ENCODE measurements at places on chromosomes 3 and 15.

DNA sequence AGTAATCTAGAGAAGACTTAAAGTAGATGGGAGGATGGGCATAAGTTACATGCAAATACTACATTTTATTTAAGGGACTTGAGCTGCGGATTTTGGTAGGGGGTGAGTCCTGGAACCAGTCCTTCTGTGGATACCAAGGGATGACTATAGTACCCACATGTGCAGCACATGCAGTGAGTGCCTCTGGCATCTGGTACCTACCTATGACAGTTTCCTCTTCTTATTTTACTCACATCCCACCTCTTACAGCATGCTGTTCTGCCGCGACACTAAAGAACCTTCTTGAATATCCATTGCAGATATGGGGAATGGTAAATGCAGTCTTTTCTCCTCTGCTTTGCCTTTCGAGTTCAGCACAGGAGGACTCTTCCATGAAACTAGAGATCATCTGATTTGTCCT lies 1.7 kb downstream of the TSEN2 start:
- H3K4me1 ChIP-seq: peaks cover 3% of the 10 kb centered on the region
- no peak overlapping the region for H3K27ac ChIP-seq
- H3K27me3 ChIP-seq: no peaks in the 10 kb centered on the region

GRCh38 chr15:60695713-60696522 lies 217.0 kb upstream of the ICE2 start:
- no peak overlapping the region for H3K4me3 ChIP-seq
- no peaks in the 10 kb centered on the region for H3K27me3 ChIP-seq
- no peak for DNase-seq
- H3K27ac ChIP-seq: no peak overlapping the region

DNA sequence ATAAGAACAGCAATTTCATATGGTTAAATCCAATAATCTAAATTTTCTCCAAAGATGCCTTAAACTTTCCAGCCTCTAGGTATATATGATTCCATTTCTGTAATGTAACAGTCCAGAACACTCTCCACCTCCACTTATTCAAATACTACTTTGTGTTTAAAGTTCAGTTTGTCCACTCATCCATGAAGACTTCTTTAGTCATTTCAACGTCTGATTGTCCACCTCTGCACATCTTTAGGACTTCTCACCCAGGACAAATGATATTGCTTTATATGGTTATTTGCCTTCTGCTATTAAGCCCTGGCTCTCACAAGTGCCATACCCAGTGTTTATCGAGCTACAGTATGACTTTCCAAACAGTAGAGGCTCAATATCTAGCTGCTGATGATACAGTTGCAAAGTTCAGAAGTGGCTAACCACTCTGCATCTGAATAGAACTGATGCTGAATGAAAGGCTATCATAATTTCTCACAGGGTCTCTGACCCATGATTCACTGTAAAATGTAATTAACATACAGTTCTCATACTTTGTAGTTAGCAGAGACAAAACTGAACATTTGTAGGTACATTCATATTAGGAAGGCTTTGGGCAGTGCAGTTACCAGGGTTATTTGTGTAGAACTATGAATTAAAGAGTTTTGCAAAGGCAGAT lies 93.7 kb upstream of the MBNL1 start:
- no peak overlapping the region for H3K27ac ChIP-seq
- H3K27me3 ChIP-seq: peaks cover 1% of the 10 kb centered on the region
- no peak for DNase-seq
- H3K4me3 ChIP-seq: no peak overlapping the region
- H3K4me1 ChIP-seq: no peaks in the 10 kb centered on the region

GRCh38 chr3:22887664-22888291 lies 315.3 kb upstream of the UBE2E2 start:
- H3K4me3 ChIP-seq: no peak overlapping the region
- H3K27me3 ChIP-seq: no peaks in the 10 kb centered on the region
- DNase-seq: no peak
- H3K27ac ChIP-seq: no peak overlapping the region
- no peaks in the 10 kb centered on the region for H3K36me3 ChIP-seq
- H3K4me1 ChIP-seq: no peaks in the 10 kb centered on the region

GRCh38 chr3:115623044-115623868 lies at the start of gene GAP43:
GAP43 (plus strand) TSS chr3:115623510; CDS start chr3:115623690, 180 bp downstream.
- peaks cover 8% of the 10 kb centered on the region for H3K4me1 ChIP-seq
- no peaks in the 10 kb centered on the region for H3K36me3 ChIP-seq
- 0 out of 2 replicates have a peak, but pooled peaks cover 2% of the 10 kb centered on the region for H3K27me3 ChIP-seq
- peak; percentile 55 for DNase-seq
- H3K27ac ChIP-seq: no peak within 1 kb of the TSS

DNA sequence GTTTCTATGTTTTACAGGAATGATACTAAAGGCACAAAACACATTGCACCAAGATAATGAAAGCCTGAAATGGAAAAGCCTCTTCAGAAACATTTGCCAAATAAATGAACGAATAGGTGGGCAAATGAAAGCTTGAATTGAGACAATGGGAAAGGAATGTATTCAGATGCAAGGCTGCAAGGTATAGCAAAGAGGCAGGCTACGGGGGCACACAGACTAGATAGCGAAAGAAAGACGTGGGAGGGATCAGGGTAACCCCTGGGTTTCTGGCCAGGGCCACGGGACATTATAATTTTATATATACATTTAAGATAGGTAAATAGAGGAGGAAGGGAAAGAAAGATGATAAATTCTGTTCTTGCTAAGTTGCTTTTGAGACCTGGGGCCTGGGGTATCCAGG lies 95.9 kb upstream of the NLGN1 start:
- no peaks in the 10 kb centered on the region for H3K27me3 ChIP-seq
- no peaks in the 10 kb centered on the region for H3K36me3 ChIP-seq
- no peak for DNase-seq
- H3K4me3 ChIP-seq: no peak overlapping the region
- no peak overlapping the region for H3K27ac ChIP-seq

DNA sequence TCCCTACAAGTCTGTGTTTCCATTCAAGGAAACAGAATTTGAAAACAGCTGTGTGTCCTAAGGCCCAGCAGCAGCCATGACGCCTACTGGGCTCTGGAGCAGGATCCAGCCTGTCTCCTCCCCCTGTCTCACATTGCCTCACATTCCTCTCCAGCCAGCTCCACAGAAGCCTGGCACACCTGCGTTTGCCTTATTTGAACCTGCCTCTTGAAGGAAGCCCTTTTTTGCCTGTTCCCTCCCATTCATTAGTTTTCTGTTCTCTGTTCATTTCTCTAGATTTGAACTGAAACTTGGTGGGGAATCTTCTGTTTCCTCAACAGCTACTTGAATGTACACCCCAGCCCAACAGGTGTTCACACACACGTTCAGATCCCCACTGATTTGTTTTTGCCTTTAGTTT lies 890.5 kb downstream of the TUSC7 start:
- H3K27me3 ChIP-seq: no peaks in the 10 kb centered on the region
- no peak for DNase-seq
- H3K4me3 ChIP-seq: no peak overlapping the region

DNA sequence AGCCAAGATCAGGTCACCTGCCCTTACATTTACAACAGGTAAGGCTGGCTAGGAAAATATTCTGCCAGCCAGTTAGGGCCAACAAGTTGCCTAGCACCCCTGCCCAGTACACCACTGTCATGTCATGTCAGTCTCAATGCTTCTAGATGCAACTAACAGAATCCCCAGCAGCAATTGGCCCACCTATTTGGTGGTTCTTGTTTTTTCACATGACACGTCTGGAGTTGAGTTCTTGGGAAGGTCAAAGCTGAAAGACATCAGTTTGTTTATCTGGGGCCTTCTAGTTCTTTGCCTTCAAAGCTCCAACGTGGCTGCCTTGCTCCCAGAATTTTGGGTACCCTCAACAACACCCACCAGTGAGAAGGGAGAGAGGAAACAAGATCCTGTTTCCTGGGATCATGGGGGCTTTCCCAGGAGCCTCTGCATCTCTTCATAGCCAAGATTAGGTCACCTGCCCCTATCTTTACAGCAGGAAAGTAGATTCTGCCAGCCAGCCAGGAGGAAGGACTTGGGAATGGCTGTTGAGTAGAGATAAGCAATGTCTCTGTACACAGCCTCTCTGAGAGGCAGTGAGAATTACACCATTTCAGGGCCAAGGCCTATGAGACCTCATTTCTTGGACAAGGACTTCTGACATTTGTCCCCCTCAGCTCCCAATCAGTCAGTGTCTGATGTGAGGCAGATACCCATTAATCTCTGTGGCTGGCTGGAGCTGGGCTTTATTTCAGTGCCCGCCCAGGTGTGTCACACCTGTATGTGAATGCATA lies 8.6 kb downstream of the GPX1 start:
- H3K4me3 ChIP-seq: no peak overlapping the region
- no peaks in the 10 kb centered on the region for H3K36me3 ChIP-seq
- no peak for DNase-seq
- H3K4me1 ChIP-seq: no peaks in the 10 kb centered on the region
- H3K27ac ChIP-seq: no peak overlapping the region

DNA sequence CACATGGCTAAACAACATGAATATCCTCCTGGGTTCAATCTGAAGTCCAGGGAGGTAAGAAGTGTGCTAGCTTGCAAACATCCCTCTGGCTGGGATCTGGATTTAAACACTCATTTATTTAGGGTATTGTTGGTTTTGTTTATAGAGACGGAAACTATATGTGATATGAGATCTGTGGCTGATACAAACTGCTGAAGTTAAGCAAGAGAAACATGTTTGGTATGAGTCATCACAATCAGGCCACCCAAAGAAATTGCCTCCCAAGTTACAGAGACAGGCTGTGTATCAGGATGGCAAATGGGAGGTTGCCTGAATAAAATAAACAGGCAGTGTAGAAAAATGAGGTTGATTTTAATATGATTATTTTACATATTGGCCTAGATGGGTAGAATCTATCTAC lies 562.1 kb downstream of the IGSF11 start:
- no peaks in the 10 kb centered on the region for H3K36me3 ChIP-seq
- no peaks in the 10 kb centered on the region for H3K27me3 ChIP-seq
- no peak overlapping the region for H3K27ac ChIP-seq
- no peak overlapping the region for H3K4me3 ChIP-seq
- H3K4me1 ChIP-seq: no peaks in the 10 kb centered on the region
- DNase-seq: no peak

- H3K27ac ChIP-seq: no peak overlapping the region
- no peak for DNase-seq
- no peaks in the 10 kb centered on the region for H3K4me1 ChIP-seq
- H3K36me3 ChIP-seq: peaks cover 15% of the 10 kb centered on the region
- H3K27me3 ChIP-seq: no peaks in the 10 kb centered on the region
These were observed 57.6 kb downstream of the AAGAB start for GRCh38 chr15:67196672-67197363.

GRCh38 chr15:99574502-99574901 lies 8.7 kb downstream of the MEF2A start:
- DNase-seq: no peak
- H3K4me3 ChIP-seq: no peak overlapping the region
- H3K27me3 ChIP-seq: no peaks in the 10 kb centered on the region
- H3K27ac ChIP-seq: no peak overlapping the region

DNA sequence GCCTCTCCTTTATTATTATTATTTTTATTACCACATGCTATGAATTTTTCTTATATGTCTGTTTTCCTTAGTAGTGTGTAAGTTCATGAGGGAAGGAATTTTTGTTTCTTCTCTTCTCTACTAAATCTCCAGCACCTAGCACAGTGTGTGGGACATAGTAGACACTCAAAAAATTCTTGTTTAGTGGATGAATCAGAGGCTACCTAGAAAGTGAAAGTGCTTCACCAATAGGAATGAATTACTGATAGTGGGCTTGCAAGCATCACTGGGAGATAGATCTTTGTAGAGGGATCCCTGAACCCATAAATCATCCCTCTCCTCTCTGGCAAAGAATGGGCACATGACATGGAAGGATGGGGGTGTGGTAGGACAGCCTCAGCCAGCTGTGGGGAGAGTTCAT lies 8.5 kb downstream of the SPTBN5 start:
- H3K27ac ChIP-seq: no peak overlapping the region
- no peak for DNase-seq
- H3K4me3 ChIP-seq: no peak overlapping the region
- peaks cover 32% of the 10 kb centered on the region for H3K27me3 ChIP-seq
- no peaks in the 10 kb centered on the region for H3K36me3 ChIP-seq

DNA sequence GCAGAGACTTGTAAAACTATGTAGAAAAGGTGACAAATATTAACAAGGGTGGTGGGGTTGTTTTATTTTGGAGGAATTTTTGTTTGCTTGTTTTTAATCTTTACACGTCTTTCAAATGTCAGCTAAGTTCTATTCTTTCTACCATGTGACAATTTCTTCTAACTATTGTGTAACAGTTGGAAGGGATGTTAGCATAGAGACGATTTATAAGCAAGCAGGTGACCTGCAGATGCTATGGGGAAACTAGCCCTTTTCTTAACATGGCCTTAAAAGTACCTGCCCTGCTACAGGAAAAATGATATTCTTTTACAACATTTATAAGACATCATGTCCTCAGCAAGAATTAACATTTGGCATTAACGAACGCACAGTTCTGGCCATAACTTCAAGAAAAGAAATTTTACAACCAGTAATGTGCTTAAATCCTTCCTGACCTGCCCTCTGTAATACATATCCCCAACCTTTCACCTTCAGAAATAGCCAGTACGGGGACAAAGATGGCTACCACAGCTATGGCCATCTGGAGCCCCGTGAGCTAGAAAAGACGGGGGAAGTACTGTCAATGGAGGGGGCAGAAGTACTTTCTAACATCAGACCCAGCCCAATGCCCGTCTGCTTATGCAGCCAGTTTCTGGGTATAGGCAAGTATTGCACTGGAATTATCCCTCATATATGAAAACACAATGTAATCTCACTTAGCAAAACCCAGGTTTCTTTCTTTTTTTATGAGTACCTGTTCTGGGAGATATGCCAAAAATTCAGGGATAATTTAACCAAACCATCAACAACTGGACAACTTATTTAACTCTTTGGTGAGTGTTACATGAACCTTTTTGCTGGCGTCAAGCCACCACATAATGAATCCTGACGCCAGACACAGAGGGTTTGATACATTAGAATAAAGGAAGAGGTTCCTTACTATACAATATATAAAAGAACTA lies 67.7 kb upstream of the NR2F2 start:
- H3K36me3 ChIP-seq: no peaks in the 10 kb centered on the region
- no peak overlapping the region for H3K27ac ChIP-seq
- H3K4me1 ChIP-seq: no peaks in the 10 kb centered on the region
- no peak overlapping the region for H3K4me3 ChIP-seq
- H3K27me3 ChIP-seq: no peaks in the 10 kb centered on the region

Data from H1 (cell line).